ENCODE measurements at places on chromosomes 2 and 18.

DNA sequence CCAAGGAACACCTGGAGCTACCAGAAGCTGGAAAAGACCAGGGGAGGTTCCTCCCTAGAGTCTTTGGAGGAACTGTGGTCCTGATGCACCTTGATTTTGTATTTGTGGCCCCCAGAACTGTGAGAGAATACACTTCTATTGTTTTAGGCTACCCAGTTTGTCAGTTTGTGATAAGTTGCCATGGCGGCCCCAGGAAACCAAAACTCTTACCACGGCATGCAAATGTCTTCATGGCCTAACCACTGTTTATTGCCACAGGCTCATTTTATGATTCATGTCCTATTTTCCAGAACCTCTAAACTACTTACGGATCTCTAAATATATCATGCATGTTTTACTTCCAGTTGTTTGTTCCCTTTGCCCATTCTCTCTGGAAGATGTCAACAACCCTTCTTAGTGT lies 1250.7 kb upstream of the FAM98A start:
- no peak for DNase-seq

DNA sequence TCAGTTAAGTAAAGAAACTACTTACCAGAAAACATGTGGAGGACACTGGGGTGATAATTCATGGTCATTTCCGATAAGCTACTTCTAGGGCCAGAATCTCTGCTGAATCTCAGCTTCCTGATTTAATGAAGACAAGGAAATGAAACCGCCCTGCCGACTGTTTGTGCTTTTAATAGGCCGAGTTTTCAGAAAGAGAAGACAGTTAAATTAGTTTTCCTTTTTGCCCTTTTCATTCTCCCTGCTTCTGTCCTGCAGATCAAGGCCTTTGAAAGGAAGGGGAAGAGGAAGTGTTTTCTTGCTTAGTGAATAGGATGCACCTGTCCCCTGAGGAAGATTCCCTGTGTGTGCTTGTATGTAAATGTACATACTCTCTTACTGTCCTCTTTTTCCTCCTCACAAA lies 126.6 kb downstream of the SH3RF3 start:
- no peak for DNase-seq

- DNase-seq = no peak
Measured at GRCh38 chr2:71599038-71599437, 145.7 kb downstream of the DYSF start.

DNA sequence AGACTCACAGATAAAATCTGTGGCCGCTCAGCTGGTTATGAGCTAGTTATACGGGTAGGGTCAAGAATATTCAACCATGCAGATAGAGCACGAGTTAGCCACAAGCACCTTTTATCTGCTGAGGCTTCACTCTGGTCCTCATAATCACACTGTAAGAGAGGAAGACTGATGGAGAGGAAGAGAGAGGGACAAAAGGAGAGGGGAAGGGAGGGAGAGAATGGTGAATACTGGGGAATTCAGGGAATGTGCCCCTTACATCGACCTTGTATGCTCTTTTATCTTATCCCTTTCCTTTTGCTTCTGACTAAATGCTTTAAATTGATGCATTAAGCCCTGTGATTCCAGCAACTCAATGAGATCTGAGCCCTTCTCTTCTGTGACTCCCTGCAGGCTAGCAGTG lies 333.1 kb downstream of the DSEL start:
- no peak for DNase-seq

DNA sequence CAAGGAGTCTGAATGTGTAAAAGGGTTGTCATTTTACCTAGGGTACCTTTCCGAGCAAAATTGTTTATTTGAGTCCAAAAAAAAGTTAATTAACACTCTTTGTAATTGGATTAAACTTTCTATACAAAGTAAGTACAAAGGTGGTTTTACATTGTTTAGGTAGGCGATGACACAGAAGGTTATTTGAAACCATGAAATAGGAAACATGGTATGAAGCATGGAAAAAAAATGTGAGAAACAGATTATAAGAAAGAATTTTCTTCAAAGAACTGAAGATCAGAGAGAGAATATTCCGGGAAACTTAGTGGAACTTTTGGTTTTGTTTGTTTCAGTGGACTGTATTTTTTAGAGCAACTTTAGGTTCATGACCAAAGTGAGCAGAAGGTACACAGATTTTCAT lies 32.7 kb downstream of the CARF start:
- DNase-seq = no peak

DNA sequence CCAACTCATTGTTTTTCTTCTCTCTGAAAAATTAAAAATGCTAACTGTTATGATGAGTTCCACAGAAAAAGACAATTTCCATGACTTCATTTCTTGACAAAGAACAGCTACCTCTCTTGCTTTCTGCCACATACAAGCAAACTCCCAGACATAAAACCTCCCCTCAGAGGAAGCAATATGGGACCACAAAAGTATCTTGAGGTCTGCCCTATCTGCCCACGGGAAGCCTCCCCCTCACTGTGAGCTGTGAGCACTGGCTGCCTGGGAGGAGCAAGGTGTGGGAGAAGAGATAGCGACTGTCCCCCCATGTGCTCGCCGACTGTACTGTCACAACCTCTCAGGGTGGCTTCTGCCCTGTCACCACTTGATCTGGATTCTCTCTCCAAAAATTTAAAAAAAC lies 69.7 kb upstream of the NRP2 start:
- no peak for DNase-seq

GRCh38 chr2:23293731-23294130 lies 91.2 kb upstream of the KLHL29 start:
- no peak for DNase-seq

- DNase-seq = no peak
Measured at GRCh38 chr2:202521470-202521869, 113.3 kb upstream of the FAM117B start.

DNA sequence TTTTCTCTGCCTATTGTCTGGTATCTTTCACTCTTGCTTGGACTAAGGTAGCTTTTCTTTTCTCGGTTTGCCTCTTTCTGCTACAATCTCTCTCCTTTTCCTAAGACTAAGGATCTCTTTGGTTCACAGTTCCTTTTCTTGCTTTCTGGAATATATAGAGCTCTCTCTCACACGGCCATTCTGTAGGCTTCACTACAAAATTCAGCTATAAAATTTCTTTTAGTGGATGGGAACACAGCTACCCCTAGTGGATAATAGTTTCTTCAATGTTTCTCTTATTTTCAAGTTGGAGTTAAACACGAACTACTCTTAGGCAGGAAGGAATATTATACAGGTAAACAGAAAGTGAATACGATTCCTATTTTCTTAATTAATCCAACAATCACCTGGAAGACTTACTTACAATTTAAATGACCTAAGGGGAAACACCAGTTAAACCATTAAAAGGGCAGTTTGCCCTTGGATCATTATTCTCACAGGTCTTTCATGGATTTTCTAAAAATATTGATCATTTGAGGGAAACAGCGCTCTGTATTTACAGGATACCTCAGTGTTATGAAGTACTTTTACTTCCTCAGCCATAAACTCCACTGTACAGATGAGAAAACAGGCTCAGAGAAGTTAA lies 140.5 kb downstream of the LRP2 start:
- DNase-seq = no peak

- no peak for DNase-seq
Measured at GRCh38 chr2:128786741-128787478, 468.2 kb upstream of the HS6ST1 start.

GRCh38 chr2:26185954-26186770 lies 13.3 kb downstream of the GAREM2 start:
- no peak for DNase-seq

GRCh38 chr2:233402346-233402745 lies 48.1 kb downstream of the DGKD start:
- no peak for DNase-seq

DNA sequence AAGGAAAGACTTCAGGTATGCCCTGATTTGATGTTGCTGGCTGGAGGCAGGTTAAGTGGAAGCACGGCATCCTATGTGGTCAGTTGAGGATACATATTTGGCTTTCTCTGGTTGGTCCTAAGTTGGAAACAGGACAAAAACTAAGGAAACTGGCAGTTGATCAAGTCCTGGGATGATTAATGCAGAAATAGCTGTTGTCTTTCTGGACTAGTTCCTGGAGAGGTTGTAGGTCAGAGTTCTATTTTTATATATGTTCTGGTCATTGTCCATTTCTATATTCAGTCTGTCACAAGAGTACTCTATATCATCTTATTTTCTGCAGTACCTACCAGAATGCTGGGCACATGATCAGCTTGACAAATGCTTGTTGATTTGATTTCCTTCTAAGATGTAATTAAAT lies 4.0 kb upstream of the SLC35F5 start:
- no peak for DNase-seq

GRCh38 chr2:60560734-60561644 lies 7.5 kb upstream of the BCL11A start:
- no peak for DNase-seq

DNA sequence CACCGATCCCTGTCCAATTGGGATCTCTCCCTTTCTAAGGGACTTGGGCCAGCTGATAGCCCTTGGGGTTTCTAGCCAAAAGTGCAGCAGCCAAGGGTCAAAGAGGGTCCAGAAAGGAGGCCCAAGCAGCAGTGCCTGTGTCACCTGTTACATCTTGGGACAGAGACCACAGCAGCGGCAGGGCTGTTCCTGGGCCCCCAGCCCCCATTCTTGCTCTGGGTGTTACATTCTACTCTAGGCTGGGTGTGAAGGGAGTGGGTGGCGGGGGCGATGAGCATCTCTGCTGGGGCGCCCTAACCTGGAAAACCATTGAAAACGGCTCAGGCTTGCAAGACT lies 1.2 kb downstream of the PAX3 start:
- no peak for DNase-seq

GRCh38 chr2:224570328-224570993 lies 14.7 kb downstream of the CUL3 start:
- no peak for DNase-seq

DNA sequence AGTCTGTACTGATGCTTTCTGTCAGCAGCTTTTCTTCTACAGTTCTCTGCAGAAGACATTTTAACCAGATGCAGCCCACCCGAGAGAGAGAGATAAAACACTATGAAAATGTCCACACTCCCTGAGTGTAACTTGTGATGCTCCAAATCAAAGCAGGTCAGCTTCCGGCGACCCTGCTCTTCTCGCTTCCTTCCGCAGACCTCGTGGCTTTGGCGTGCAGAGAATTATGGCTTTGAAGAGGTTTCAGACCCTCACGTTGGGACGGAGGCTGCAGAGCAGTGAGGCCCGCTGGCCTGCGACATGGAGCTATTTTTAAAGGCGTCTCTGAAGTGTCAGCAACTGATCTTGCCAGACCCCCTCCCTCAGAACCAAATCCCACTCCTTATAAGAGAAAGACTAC lies 41.8 kb downstream of the TMEM163 start:
- DNase-seq = no peak

- no peak for DNase-seq
Measured at GRCh38 chr2:170022692-170023091, 155.3 kb upstream of the MYO3B start.

DNA sequence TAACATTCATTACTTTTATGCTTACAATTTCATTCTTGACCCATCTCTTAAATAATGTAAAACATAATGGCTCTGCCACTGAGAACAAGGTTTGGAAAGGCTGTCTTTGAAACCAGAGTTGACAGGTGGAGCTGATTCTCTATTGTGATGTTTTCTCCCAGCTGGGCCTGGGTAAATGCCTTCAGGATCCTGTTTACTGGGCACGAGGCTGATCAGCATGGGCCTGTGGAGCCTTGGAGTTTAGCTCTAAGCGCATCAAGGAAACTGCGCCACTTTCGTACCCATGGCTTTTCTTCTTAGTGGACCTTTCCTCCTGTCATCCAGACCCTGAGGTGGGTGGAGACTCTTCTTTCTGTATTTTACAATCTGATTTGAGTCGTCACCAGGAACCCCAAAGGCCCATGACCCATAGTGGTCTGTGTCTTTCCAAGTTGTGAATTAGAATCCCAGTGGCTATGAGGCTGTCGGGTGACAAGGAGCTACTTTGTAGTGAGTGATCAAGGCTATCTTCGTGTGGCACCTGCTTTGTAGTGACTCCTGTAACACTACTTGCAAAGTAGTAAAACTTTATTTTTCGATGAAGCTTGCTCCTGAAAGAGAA lies 123.1 kb downstream of the LPIN1 start:
- DNase-seq = no peak

- no peak for DNase-seq
Measured at GRCh38 chr18:2482706-2483475, 88.4 kb downstream of the METTL4 start.

- DNase-seq = no peak
Measured at GRCh38 chr2:158914731-158915130, 53.7 kb upstream of the TANC1 start.

- DNase-seq = no peak
Measured at GRCh38 chr2:191386938-191387536, 141.8 kb downstream of the MYO1B start.

DNA sequence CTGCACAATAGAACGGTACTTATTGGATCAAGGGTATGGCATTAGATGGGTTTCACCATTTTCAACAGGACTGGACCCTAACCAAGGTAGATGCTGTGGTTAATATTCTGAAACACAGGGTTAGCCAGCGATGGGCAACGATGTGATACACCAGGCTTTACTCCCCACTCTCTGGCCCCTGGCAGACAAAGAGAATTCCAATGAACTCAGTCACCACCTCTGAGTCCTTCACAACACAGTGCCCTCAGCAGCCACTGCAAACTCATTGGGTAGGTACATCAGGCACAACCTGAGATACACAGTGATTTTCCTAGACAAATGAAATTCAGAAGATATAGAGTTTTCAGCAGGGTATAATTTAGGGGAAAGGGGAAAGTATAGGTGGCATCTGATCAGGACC lies 634.5 kb downstream of the ZEB2 start:
- no peak for DNase-seq

GRCh38 chr2:187102381-187102780 lies 253.4 kb upstream of the ZSWIM2 start:
- DNase-seq = no peak

DNA sequence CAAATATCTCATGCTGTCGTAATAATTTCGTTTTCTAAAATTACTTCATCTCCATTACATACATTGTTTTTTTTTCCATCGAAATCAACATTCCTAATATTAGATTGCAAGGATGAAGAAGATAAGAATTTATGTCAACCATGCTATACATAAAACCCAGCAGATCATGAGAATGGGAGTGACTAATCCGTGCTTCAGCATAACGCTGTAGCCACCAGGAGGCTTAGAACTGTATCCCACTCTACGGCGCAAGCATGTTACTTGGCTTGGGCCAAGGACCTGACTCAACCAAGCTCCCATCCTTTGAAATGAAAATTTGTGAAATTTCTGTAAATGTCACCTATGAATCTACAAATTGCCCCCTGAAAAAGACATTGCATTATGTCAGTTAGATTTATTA lies 392.5 kb downstream of the FIGN start:
- no peak for DNase-seq

DNA sequence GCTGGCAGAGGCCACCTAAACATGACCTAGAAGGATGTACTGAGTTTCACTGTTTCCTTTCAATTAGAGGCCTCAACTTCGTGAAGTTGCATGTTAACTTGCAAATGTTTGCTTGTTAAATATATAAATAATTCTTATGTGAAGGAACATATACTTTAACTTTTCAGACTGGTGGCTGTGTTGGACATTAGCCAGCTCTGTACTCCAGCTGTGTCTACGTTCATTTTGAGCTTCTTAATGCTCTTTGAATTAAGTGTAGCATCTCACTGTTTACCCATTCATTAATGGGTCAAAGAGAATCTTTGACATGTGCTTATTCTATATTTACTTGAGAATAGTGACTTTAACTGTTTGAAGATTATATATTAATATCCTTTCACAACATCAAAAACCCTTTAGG lies 823.2 kb upstream of the ID2 start:
- DNase-seq = no peak

Measured in activated CD4-positive, alpha-beta T cell treated with anti-CD3 and anti-CD28 coated beads, Interleukin-2, amount 50 U/mL, for 1 hour (primary cell).